Upper lobe of left lung (tissue), 6 donors: ENCODE measurements at places on chromosomes 6 and 20. TPM values are rescaled to one million over a fixed set of nuclear protein-coding genes. Genes with fewer than 3 reads are reported as not detected.

DNA sequence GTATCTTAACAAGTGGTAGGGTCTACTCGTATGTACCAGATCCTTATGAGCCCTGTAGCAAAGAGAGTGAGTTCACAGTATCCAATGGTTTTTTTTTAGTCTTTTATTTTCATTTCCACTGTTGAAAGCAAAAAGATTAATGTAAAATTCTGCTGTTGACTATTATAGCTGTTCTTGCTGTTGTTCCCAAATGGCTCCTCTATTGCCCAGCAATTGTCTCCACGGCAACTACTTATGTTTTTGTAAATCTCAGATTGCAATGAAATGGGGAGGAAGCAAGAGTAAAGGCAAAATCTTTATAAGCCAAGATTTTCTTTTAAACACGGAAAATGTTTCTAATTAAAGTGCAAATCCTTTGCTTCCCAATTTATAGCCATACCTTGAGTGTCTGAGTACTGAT lies 406.1 kb downstream of the EPM2A start:
- no peak for DNase-seq

GRCh38 chr6:111623046-111623718 lies 17.5 kb upstream of the TRAF3IP2 start:
- no peak for DNase-seq

- DNase-seq: peak; percentile 94
Measured at GRCh38 chr20:19212821-19213502, 520 bp downstream of the SLC24A3 start.

DNA sequence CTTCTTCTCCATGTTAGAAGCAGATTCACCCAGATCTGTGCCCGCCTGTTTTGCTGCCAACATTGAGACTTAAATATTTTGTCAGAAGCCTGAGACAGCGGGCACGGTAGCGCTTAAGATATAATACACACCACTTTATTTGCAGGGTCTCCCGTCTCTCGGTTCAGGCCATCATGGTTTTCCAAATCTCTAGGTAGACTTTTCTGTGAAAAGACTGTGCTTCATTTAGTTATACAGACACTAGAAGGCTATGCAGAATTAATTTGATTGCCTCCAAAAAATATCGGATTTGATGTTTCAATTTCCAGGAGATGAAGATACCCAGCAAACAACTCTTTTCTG lies 598 bp downstream of the TBP start:
- DNase-seq: no peak

- no peak for DNase-seq
Measured at GRCh38 chr20:46828471-46828870, 66.2 kb upstream of the EYA2 start.

Gene APOBEC2
- not detected for total RNA-seq
